ENCODE measurements at places on chromosomes 16 and 17.
A peak's percentile ranks its signal among the peaks of the same experiment; 100 is the strongest.

DNA sequence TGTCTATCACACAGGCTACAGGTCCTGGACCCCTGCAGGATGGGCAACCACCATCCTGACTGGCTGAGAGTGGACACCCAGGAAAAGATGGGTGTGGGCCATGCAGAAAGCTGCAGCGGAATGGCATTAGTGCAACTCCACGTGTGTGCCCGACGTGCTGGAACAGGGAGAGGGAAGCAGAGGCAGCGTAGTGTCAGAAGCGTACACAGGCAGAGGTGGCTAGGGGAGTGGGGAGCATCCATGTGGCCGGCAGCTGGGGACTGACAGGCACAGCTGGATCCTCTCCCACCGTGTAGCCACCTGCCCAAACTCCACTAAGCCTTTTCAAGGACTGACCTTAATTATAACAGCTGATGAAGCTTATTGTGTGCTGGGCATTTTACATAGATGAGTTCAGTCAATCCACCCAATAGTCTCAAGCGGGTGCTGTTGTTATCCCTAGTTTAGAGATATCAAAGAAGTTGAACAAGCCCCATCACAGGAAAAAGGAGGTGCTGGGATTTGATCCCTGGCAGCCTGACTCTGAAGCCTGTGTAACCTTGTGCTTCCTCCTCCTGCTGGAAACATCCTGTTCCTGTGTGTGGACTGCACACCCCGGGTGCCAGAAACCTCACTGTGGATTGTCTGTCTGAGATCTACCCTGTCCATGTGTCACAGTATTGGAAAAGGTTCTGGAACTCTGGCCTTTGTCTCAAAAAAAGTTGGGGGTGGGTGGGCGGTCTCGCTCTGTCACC lies 114.0 kb downstream of the PRKCA start:
- no peak for DNase-seq
- H3K27me3 ChIP-seq = no peaks in the 10 kb centered on the region
- H3K36me3 ChIP-seq = no peaks in the 10 kb centered on the region

DNA sequence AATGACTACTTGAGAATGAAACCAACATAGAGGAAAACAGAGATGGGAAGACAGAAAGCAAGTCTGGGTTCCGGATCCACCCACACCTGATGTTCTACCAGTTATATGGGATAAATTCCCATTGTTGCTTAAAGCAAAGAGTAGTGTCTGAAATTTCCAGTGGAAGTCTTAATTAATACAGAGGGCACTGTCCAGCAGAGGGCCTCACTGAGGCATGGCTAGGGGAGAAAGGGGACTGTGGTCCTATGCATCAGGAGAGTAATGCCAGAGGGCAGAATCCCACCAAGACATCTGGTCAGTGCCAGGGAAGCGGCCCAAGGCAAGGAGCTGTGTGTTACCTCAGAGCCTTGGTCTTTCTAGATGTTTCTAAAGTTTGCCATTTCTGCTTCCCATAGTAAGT lies 7.5 kb upstream of the UMOD start:
- H3K27ac ChIP-seq = no peak overlapping the region
- peaks cover 11% of the 10 kb centered on the region for H3K27me3 ChIP-seq
- no peaks in the 10 kb centered on the region for H3K36me3 ChIP-seq
- no peak for DNase-seq
- H3K4me1 ChIP-seq = no peaks in the 10 kb centered on the region

GRCh38 chr17:48478224-48479013 lies 48.4 kb upstream of the SKAP1 start:
- no peak overlapping the region for H3K27ac ChIP-seq
- no peaks in the 10 kb centered on the region for H3K27me3 ChIP-seq
- no peak overlapping the region for H3K4me3 ChIP-seq
- no peaks in the 10 kb centered on the region for H3K36me3 ChIP-seq
- no peaks in the 10 kb centered on the region for H3K4me1 ChIP-seq

DNA sequence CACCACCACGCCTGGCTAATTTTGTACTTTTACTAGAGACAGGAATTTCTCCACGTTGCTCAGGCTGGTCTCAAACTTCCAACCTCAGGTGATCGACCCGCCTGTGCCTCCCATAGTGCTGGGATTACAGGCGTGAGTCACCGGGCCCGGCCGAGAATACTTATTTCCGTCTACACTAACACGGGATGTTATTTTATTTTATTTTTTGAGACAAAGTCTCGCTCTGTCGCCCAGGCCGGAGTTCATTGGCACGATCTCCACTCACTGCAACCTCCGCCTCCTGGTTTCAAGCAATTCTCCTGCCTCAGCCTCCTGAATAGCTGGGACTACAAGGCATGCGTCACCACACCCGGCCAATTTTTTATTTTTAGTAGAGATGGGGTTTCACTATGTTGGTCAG lies 9.5 kb upstream of the PDXDC1 start:
- H3K27me3 ChIP-seq = no peaks in the 10 kb centered on the region
- no peak overlapping the region for H3K4me3 ChIP-seq
- no peaks in the 10 kb centered on the region for H3K36me3 ChIP-seq
- H3K4me1 ChIP-seq = no peaks in the 10 kb centered on the region
- DNase-seq = no peak
- no peak overlapping the region for H3K27ac ChIP-seq

- no peaks in the 10 kb centered on the region for H3K4me1 ChIP-seq
- peaks cover 4% of the 10 kb centered on the region for H3K27me3 ChIP-seq
- DNase-seq = no peak
- H3K36me3 ChIP-seq = no peaks in the 10 kb centered on the region
- H3K27ac ChIP-seq = no peak overlapping the region
These were observed 4.4 kb upstream of the KRT37 start for GRCh38 chr17:41428591-41429291.

DNA sequence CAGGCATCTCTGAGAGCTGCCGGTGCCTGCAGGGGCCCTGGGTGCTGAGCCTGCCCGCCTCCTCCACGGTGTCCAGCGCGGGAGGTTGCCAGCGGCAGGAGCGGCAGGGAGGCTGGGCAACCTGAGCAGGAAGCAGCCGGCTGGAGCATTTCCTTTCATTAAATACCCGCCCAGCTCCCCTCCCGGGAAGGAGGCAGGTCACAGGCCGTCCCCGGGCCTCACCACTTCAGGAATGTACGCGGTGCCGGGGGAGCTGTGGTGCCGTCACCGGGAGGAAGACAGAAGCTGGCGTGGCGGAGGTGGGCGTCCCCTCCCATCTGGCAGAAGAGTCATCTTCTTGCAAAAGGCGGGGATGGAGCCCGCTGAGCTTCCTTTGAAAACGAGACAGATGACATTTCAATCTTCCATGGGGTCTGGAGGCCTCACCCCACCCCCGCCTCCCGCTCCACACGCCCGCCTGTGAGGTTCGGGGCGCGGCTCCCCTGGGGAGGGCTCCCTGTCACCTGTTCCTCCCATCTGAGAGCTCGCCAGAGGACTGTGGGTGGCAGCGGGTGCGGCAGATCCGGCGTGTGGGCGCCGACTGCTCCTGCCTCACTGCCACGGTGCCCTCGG lies 16.0 kb downstream of the SOX8 start:
- no peak overlapping the region for H3K27ac ChIP-seq
- H3K27me3 ChIP-seq = peaks cover 56% of the 10 kb centered on the region
- no peaks in the 10 kb centered on the region for H3K36me3 ChIP-seq
- DNase-seq = no peak
- peak overlapping the region; percentile 11 for H3K4me3 ChIP-seq
- no peaks in the 10 kb centered on the region for H3K4me1 ChIP-seq

Data from left lung (tissue), 14 donors.